ENCODE measurements at places on chromosomes 4 and X. TPM values are rescaled to one million over a fixed set of nuclear protein-coding genes. Genes with fewer than 3 reads are reported as not detected.
A peak's percentile ranks its signal among the peaks of the same experiment; 100 is the strongest.

Gene CT45A10
- not detected for total RNA-seq

Gene NCAPG
- total RNA-seq: 2.1 TPM

Gene PDCL2
- not detected for total RNA-seq

Gene KCNIP4
- not detected for total RNA-seq

Gene PJA1
- 14.6 TPM for total RNA-seq

Gene GABRQ
- not detected for total RNA-seq

Gene GC
- 2.5 TPM for total RNA-seq

Gene S100P
- total RNA-seq: 22.4 TPM

Gene NOX1
- not detected for total RNA-seq

Gene CDS1
- total RNA-seq: 23.3 TPM

Gene IL2RG
- 20.7 TPM for total RNA-seq

Gene ARL13A
- not detected for total RNA-seq

Gene NHSL2
- 5.8 TPM for total RNA-seq

Gene CCKAR
- not detected for total RNA-seq

Gene AFM
- total RNA-seq: not detected

Gene MXRA5
- 1.4 TPM for total RNA-seq

DNA sequence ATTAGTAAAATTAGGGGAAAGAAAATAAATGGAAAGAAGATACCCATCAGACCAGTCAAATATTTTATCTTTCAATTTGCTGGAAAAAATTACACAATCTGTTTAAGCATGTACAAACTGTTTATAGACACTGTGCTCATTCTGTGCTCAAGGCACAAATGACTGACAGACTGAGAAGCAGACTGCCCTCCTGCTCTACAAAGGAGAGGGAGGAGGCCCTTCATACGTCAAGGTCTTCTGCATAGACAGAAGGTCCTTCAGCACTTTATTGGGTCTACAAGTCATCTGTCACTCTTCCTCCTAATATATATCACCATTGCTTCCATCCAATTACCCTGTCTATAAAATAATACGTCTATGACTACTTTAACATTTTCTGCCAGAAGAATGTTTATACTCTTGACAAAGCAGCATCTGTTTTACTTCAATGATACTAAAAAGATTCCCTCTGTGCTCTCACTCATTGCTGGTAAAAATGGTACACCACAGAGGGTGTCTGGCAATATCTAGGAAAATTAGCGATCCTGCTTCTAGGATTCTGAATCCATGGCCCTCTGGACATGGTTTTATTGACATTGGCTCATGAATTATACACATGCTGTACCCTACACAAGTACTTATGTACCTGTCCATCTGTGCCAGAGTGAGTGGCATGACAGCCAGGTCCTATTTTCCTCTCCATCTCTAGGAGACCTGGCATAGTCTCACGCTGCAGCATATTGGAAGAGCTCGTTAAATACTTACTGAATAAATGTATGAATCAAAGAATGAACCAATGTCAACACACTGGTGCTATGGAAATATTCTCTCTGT is 11.3 kb downstream of the SLC10A6 start:
- DNase-seq: no peak

DNA sequence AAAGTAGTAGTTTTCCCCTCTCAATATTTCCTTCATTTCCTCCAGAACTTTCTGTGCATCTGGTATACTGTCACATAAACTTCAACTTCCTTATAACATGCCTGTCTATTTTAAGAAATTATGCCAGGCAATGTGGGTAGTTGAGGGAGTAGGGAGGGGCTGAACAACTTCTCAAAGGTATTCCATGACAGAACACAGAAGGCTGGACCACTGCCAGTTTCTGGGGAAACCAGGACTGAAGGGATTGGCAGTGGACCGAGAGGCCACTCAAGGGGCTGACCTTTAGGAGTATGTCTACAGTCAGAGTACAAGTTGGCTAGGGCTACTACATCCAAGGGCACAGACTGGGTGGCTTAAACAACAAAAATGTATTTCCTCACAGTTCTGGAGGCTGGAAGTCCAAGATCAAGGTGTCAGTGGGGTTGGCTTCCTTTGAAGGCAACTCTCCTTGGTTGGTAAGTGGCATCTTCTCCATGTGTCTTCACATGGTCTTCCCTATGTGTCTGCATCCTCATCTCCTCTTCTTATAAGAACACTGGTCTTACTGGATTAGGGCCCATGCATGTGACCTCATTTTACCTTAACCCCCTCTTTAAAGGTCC is 6.9 kb downstream of the SH3RF1 start:
- no peak for DNase-seq

DNA sequence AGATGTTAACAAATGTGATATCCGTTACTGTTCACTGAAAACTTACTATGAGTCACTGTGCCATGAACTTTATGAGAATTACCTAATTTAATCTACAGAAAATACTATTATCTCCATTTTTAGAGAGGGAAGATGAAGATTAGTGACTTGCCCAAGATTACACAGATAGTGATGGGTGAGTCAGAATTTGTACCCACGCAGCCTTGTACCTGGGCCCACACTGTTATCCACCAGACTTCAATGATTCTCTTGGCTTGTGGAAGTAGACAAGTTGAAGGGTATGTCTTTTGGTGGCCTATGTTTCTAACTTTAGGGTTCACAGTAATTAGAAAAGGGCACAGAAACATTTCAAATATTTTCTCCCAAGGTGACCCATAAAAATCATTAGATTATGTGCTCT is 472.5 kb upstream of the NR3C2 start:
- DNase-seq: no peak

GRCh38 chrX:39171686-39172085 is 370.4 kb downstream of the MID1IP1 start:
- no peak for DNase-seq

DNA sequence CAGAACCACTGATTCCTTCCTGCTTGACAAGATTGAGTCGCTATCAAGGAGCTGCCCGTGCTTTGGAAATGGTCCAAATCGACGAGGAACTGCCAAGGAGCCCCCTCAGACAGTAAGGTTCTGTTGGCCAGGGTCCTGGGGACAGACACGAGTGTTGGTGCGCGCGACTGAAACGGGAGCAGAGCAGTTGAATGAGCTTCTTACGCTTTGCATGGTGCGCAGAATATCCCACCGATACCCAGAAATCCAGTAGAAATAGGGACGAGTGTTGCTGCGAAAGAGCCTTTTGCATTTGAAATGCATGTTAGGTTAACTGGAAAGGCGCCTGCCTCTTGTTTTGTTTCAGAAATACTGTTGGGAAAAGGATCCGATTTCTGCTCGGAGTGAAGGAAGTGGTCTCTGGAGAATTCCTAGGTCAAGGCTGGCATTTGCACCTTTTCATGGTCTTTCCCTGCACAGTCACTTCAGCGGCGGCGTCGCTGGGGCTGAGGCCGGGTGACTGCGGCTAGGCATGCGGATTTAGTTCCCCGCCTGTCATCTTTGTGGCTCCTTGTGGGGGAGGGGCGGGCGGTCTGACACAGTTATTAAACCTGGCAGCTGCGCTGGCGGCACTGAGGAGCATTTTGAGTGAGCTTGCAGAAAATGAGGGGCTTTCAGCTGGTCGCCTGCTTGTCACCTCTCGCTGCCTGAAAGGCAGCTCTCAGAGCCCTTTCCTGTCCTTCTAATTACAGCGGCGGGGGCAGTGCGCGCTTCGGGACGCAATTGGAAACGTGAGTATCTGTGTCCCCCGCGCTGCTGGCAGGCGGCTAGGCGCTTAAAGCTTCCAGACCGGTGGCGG is 51.5 kb upstream of the TRIM2 start:
- peak; percentile 82 for DNase-seq

DNA sequence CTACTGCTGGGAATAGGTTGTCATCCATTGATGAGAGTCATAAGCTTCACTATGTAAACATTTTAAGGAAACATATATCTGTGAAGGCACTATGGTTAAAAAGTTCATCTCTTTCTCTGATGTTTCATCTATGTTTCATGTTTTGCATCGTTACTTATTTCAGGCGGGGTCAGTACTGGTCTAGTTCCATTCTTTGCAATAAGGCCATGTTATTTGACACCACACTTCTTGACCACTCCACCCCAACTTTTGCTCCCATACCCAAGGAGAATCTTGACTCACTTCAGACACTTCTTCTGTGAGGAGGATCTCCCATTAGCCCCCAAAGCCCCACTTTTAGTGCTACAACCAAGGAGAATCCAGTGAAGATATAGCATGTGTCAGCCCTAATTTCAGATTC is 119.4 kb downstream of the GRIA3 start:
- no peak for DNase-seq

GRCh38 chrX:20019672-20020365 is 29.0 kb upstream of the BCLAF3 start:
- DNase-seq: no peak

GRCh38 chr4:3671571-3672464 is 94.4 kb upstream of the ADRA2C start:
- DNase-seq: no peak

GRCh38 chrX:134718105-134718965 is 60.1 kb upstream of the PLAC1 start:
- DNase-seq: peak; percentile 86

- DNase-seq: no peak
Observed at GRCh38 chr4:86160426-86160825, 199.4 kb downstream of the MAPK10 start.

DNA sequence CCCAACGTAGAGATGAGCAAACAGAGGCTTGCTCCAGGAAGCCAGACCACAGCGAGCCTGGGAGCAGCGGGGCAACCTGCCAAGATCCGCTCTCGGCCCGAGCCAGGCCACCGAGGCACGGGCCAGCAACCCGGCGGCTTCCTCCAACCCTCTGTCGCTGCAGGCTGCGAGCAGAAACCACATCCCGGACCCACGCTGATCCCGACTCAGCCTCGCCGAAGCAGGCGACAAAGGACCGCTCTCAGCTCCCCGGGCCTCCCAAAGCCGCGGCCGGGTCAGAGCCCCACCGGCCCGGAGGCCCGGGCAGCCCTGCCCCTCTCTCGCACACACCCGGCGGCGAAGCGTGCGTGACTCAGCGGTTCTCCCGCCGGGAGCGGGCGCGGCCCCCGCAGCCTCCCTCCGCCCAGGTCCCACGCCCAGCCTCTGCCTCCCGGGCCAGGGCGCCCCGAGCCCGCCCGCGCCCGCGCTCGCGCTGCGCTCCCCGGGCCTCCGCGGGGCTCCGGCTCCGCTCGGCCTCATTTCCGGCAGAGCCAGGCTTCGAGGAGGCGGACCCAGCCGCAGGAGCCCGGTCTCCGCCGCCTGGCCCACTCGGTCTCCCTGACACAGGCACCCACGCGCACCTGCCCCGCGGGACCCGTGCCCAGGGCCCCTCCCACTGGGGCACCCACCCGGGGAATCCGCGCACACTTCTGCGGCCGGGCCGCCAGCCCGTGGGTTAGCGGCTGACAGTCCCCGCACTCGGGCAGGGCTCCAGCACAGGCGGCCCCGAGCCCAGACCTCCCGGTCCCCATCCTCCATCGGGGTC is 1.7 kb downstream of the PPP2R2C start:
- peak; percentile 87 for DNase-seq

- no peak for DNase-seq
Observed at GRCh38 chrX:11447418-11447817, 154.2 kb downstream of the AMELX start.

DNA sequence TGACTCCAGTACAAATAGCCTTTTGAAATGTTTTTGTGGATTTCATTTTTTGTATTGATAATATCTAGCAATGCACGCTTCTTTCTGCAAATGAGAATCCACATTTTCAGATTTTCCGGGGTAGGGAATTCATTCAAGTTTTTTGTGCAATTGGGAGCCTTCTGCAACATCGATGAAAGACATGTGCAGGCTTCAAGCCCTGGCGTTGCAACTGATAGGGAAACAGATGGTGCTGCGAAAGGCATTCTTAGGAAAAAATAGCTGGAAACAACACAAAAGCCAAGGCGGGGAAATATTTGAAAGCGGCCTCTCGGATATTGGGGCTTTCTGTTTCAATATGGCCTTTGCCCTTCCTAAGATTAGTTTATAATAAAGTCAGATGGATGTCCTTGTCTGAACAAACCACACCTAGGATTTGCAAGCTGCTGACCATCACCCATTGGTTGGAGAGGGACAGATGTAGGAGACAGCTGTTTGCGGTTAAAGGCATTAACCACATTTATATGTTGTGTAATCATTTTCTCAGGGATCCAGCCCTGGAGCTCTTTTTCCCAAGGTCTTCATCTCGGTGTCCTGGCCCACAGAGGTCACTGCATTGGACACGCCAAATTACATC is 136.5 kb downstream of the PRKX start:
- no peak for DNase-seq

DNA sequence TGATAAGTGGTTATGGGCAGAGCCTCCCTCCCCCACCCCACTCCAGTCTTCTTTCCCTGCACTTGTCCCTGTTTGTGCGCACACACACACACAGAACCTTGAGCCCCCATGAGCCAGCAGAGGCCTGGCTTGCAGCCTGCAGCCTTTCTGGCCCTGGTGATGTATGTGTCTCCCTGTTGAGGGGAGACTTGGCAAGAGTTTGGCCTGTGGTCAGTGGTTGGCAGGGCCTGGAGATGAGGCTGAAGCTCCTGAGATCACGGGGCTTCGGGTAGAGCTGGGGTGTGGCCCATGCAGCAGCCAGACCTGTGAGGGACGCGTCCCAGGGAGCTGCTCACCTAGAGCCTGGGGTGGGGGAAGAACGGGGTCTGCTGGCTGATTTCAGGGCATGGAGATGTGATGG is 2.3 kb downstream of the GPR173 start:
- no peak for DNase-seq

- no peak for DNase-seq
Observed at GRCh38 chr4:2101346-2102044, 42.4 kb downstream of the NAT8L start.

- DNase-seq: no peak
Observed at GRCh38 chr4:25788703-25789238, 74.0 kb downstream of the SEL1L3 start.

DNA sequence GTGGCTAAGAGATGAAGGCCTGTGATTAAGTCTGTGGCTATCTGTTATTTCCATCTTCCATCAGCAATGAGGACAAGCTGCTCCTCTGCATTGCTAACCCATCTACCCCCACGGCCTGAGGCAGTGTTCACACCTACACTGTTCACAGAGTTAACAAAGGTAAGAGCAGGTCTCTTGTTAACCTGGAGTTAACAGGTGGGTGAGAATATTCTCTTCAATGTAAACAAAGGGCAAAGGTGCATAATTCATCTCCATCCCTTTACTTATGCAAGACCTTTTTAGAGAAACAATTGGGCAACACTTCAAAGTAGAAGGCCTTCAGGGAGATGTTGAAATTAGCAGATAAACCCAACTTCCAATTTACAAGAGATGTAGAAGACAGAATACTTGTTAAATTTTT is 2.8 kb downstream of the SLC35A2 start:
- DNase-seq: no peak

DNA sequence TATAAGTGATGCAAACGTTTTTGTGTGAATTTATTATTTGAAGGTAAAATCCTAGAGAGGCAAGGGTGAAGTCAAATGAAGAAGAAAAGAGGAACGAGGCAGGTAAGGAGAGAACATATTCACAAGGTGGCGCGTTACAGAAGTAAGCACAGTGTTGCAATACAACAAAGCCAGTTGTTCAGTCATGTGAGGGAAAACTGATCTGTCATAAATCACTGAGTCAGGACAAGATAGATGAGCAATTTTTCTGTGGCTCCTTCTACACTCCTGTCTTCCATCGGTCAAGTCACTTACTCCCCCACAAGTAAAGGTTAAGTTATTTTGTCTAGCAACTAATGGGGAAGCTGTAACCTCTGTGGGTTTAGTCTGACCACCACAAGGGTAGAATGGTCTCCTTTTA is 203.0 kb upstream of the GK2 start:
- no peak for DNase-seq
